ENCODE measurements at places on chromosomes 1 and 21.
A peak's percentile ranks its signal among the peaks of the same experiment; 100 is the strongest.

DNA sequence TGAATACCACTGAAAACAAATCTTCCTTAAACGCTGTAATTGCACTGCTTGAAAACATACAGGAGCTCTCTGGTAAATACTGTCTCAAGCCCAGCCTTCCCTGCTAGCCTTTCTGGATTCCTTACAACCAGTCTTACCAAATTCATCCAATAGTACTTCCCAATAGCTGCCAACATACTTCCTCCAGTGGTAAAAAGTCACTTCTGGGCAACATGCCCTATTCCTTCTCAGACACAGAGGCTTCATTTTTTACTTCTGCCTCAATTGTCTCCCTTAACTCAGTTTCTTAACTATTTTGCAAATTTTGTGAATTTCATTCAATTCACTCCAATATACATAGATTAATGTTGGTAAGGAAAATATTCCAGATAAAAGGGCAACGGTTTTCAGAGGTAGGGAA, 166.3 kb downstream of the TBX15 start:
- DNase-seq = no peak

- no peak for DNase-seq
These were observed 99.6 kb upstream of the CACNA1E start for GRCh38 chr1:181383695-181384094.

- DNase-seq = peak; percentile 44
These were observed 63.4 kb downstream of the KCNAB2 start for GRCh38 chr1:6108937-6109614.

DNA sequence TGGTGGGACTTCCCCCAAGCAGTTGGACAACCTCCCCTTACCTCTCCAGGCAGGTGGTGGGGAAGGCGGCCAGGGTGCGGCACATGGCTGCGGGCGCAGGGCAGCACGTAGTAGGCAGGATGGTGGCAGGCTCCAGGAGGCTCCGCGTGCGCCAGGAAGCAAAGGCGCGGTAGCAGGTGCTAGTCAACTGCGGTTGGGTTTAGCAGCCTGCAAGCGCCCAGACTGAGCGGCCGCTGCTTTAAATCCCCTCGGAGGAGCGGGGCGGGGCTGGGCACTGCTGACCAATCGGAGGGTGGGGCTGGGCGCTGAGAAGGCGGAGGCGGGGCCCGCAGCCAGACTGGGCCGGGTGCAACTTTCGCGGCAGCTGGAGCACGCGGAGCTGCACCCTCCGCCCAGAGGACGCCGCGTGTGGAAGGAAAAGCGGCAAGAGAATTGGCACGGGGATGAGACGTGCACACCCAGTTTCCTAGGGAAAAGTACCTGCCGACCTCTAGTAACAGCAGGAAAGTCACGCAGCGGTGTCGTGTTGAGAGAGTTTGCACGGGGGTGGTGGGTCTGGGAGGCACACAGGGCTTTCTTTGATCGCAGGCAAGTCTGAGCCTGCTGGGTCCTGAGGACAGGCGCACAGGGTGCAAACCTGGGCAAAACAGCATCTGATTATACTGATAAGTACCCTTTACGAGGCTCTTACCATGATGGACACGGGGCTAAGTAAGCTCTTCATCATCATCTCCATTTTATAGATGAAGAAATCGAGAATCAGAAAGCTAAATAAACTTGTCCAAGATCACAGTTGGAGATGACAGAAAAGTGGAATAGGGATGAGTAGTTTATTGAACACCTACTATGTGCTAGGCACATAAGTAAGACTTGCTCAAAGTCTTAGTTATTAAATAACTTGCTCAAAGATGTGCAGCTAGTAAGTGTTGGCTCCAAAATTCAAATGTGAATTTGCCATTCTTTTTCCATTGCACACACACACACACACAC, at the start of gene RGS16:
TSS of gene RGS16 (minus strand) at position 215 of the 990 bp plus-strand sequence. CDS start at position 85, 130 bp downstream.
- peak; percentile 92 for DNase-seq

GRCh38 chr1:157105298-157105987, 5.8 kb upstream of the ETV3L start:
- no peak for DNase-seq

DNA sequence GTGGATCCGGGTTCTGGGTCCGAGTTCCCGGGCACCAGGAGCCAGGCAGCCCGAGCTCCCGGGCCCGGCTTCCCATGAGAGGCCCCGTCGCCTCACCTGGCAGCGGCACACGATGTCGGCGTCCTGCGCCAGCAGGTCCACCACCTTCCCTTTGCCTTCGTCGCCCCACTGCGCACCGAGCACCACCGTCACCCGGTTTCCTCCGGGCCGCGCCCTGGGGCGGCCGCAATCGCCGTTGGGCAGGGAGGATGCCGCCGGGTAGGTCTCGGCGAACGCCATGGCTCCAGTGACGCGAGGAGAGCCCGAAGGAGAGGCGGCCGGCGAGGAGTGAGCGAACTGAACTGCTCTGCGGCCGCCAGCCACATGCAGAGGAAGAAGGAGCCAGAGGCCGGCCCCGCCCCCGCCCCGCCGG, at the start of gene ADSS2:
TSS of gene ADSS2 (minus strand) at position 371 of the 412 bp plus-strand sequence. CDS start at position 279, 92 bp downstream.
- no peak for DNase-seq

DNA sequence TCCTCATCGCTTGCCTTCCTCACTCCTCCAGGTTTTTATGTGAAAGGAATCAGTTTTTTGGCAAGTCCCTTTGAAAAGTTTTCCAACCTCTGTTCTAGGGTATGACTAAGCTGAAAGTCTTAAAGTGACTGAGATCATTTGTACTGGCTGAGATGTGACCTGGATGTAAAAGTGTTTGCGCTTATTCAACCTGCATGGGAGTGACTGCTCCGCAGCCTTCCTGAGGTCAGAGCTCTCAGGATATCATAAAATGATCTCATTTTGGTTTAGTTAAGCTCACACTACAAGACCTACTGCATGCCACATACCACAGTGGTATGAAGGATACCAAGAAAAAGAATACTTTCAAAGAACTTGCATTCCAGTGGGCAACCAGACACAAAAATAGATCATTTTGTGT, 29.8 kb upstream of the TADA1 start:
- DNase-seq = no peak

- DNase-seq = no peak
These were observed 391.6 kb upstream of the VAMP3 start for GRCh38 chr1:7379441-7379971.

DNA sequence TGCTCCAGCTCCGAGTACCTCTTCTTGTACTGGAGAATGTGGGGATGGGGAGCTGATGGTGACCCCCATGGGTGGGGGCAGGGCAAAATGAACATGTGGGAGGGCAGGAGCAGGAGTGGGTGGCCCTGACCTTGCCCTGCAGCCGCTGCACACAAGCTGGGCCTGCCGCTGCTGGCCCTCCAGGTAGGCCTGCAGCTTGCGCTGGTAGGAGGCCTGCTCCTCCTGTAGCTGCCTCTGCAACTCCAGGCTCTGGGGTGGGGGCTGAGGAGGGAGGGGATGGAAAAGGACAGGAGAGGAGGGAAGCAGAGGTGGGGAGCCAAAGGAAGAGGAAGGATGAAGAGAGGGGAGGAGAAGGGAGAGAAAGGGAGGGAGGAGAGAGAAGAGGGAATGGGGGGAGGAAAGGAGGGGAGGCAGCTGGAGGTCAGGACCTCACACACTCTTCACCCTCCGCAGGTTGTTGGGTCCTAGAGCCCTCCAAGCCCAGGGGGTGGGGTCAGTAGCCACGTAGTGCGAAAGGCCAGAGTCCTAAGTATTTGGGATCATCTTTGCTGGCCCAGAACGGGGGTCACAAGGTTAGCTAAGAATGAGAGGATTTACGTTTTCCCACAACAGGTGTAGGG, 22.9 kb downstream of the RNU1-1 start:
- no peak for DNase-seq

- no peak for DNase-seq
These were observed 540.0 kb downstream of the OMA1 start for GRCh38 chr1:58006421-58007046.

DNA sequence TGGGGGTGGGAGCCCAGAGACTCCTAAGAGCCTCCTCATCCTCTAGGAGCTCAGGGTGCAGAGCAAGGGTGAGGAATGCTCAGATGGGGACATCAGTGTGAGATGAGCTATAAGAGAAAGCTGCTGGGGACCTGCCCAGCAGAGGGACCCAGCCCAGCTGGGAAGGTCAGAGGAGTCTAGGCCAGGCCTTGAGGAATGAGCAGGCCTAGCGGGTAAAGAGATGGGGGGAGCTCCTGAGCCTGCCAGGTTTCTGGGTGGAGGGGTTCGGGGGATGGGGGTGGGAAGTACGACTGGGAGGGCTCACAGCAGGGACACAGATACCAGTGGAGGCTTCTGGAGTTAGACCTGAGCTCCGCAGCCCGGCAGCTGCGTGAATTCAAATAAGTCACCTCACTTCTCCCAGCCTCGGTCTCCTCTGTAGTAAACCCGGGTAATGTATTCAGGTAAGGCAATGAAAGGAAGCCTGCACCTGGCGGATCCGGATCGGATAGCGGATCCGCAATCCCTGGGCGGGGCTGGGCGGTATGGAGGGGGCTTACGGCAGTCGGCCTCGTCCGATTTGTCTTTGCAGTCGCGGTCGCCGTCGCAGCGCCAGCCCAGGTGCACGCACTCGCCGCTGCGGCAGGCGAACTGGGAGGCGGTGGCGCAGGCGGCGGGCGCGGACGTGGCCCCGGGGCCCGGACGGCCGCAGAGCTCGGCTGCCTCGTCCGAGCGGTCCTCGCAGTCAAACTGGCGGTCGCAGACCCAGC, 38.0 kb upstream of the MAGOH start:
- no peak for DNase-seq

DNA sequence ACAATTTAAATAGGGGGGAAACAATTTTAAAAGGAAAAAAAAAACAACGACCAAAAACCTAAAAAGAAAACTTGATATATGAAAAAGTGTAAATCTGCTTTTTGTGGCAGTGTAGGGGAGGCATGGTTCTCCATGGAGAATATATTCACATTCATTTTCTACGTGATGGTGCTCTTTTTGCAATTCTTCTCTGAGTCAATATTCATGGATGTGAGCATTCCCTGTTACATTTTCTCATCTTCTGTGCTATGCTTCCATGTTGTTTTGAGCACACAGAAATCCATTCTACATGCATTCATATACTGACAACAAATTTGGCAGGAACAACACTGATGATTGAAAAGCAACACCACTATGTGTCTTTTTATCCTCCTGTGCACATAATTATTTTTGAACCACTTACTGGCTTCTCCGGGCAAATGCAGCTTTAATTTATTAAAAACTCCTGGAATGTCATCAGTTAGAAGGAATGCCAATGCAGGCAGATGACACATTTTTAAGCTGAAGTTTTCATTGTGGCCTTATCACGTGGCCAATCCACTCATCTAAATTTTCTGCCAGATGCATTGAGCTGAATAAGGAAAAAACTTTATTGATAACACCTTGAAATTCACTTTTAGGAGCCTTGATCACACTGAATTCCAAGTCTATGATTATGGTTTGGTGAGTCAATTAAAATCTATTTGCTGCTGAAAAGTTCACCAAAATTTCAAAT, 590.6 kb downstream of the NUF2 start:
- DNase-seq = no peak

GRCh38 chr1:81799939-81800694, 617 bp upstream of the ADGRL2 start:
- DNase-seq = no peak

DNA sequence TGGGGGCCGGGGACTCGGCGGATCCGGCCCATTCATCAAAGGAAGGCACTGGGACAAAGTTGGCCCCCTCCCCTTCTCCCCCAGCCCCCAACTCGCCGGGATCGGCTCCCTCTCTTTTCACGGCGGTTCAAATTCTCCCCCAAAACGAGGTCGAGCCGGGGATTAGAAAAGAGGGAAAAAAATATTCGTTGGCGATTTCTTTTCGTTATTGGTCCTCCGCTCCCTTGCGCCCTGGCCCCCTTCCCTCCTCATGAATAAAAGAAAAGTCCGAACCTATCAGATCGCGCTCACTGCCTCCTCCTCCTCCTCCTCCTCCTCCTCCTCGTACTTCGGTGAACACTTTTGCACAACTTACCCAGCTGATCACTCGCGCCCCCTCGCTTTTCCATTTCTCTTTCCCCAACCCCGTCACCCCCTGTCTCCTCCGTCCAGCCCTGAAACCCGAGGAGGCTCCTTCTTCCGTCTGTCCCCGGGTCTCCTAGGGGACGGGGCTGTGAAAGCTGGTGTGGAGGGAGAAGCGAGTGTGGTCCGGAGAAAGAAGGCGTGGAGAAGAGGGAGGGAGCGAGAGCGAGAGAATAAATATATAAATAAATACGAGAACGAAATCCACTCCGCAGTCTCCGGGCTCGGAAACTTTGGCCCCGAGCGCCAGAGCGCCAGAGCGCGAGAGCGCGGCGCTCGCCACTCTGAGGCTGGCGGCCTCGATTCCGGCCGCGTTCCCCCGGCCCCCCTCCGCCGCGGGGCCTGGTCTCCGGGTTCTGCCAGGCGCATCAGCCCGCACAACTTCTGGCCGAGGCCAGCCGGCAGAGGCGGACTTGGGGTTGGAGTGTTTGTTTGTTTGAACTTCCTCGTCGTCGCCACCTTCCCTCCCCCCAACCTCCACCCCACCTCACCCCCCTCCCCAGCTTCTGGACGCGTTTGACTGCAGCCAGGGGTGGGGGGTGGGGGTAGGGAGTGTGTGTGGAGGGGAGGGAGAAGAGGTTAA, at the start of gene PAX7:
TSS of gene PAX7 (plus strand) at position 336 of the 985 bp plus-strand sequence. CDS start 758 bp downstream, outside the sequence.
- no peak for DNase-seq

DNA sequence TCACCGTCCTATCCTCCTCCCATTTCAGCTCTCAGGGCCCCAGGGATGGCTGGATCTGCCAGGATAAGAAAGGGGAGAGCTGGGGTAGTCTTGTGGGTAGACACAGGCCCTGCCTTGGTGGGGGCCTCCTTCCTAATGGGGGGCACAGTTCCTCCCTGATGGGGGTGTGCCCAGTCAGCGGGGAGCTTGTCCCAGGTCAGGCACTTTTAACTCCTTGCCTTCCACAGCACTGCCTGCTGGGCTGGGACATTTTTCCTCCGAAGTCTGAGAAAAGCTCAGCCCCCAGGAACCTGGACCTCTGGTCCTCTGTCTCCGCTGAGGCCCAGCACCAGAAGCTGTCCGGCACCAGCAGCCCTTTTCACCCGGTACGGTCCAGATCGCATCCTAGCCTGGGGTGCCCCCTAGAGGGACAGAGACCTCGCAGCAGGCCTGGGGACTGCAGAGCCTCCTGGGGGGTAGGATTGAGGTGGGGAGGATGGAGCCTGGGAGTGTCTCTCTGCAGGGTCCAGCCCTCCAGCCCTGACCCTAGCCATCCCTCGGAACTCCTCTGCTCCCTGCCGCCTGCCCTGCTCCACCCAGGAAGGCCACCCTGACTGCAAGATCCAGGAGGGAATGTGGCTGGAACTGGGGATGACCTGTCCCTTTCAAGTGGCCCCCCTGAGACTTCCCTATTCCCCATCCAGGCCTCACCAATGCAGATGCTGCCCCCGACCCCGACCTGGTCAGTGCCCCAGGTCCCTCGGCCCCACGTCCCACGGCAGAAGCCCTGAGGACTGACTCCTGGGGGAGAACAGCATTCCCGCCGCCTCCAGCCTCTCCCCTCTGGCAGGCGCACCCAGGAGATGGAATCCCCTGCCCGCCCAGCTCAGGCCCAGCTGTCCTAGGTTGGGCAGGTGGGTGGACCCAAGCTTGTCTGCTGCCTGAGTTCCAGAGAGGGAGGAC, 12.0 kb downstream of the MIIP start:
- peak; percentile 22 for DNase-seq

- DNase-seq = no peak
These were observed 254.0 kb downstream of the PTPRU start for GRCh38 chr1:29490204-29490934.

GRCh38 chr1:30377230-30378002, 346.0 kb downstream of the MATN1 start:
- no peak for DNase-seq

- no peak for DNase-seq
These were observed 10.2 kb downstream of the MFN2 start for GRCh38 chr1:11990303-11991032.

Data from CD4-positive, alpha-beta T cell treated with Interleukin-17A for 1 hour (primary cell).